ENCODE measurements at places on chromosomes 2 and 18.

- no peak for DNase-seq
Observed at GRCh38 chr2:181853696-181854095, 37.8 kb upstream of the ITPRID2 start.

- DNase-seq = no peak
Observed at GRCh38 chr2:186910996-186911395, 62.0 kb upstream of the ZSWIM2 start.

DNA sequence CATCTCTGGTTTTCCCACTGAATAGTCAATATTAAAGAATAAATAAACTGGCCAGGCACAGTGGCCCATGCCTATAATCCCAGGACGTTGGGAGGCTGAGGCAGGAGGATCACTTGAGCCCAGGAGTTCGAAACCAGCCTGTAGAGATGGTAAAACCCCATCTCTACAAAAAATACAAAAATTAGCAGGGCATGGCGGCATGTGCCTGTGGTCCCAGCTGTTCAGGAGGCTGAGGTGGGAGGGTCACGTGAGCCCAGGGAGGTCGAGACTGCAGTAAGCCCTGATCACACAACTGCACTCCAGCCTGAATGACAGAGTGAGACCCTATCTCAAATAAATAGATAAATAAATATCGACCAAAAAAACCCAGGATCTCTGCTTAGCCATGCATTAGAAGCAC lies 50.2 kb upstream of the BIN1 start:
- no peak for DNase-seq

DNA sequence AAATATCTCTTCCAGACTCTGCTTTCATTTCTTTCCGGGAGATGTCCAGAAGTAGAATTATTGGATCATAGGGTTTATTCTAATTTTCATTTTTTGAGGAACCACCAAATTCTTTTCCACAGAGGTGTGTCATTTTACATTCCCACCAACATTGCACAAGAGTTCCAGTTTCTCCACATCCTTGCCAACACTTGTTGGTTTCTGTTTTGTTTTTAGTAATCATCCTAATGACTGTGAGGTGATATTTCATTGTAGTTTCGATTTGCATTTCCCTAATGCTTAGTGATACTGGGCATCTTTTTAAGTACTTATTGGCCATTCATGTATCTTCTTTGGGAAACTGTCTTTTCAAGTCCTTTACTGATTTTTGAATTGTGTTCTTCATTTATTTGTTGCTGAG lies 513.1 kb downstream of the PARD3B start:
- DNase-seq = no peak

DNA sequence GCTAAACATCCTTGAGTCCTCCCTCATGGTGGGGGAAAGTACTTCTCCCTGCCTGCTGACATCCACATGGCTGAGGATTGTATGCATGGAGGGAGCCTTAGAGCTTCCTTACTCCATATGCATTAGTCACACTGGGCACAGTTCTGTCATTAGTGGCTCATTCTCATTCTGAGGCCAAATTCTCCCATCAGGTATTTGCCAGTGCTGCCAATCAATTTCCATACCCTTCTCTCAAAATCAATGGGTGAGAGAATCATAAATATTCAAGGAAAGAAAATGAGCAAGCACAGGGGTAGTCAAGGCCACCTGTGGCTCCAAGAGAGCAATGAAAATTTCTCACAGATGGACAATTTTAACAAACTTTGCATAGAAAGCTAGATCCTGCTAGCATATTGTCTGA lies 422.6 kb upstream of the SETBP1 start:
- DNase-seq = no peak

- DNase-seq = peak; percentile 90
Observed at GRCh38 chr2:223837287-223838061, at the start of gene AP1S3. Gene AP1S3 (minus strand): TSS chr2:223837582. CDS start chr2:223837450, 132 bp downstream.

- no peak for DNase-seq
Observed at GRCh38 chr18:49590608-49591007, 28.8 kb downstream of the LIPG start.

- DNase-seq = no peak
Observed at GRCh38 chr2:233492751-233493150, 73.8 kb downstream of the USP40 start.

GRCh38 chr2:6827566-6828298 lies 38.0 kb downstream of the CMPK2 start:
- no peak for DNase-seq

GRCh38 chr2:47178341-47178740 lies 23.2 kb upstream of the STPG4 start:
- DNase-seq = no peak

GRCh38 chr2:61900281-61900680 lies 5.2 kb upstream of the COMMD1 start:
- no peak for DNase-seq

DNA sequence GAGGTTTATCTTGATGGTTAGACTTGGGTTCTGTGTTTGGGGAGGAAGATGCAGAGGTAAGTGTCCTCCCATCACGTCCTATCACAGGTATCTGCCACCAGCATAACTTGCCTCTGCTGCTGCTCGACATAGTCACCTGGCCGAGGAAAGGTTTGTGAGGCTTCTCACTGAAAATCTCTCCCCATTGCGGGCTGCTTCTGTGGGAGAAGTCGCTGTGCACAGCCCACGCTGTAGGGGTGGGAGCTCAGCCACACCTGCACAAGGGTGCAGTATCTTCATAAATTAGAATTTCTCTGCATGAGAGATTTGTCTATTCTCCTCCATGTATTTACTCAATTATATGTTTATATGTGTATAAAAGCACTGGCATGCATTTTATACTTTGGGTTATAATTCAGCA lies 415.7 kb upstream of the MYT1L start:
- DNase-seq = no peak

GRCh38 chr2:567865-568638 lies 109.2 kb downstream of the TMEM18 start:
- DNase-seq = no peak

- no peak for DNase-seq
Observed at GRCh38 chr2:6412533-6413091, 453.1 kb downstream of the CMPK2 start.

DNA sequence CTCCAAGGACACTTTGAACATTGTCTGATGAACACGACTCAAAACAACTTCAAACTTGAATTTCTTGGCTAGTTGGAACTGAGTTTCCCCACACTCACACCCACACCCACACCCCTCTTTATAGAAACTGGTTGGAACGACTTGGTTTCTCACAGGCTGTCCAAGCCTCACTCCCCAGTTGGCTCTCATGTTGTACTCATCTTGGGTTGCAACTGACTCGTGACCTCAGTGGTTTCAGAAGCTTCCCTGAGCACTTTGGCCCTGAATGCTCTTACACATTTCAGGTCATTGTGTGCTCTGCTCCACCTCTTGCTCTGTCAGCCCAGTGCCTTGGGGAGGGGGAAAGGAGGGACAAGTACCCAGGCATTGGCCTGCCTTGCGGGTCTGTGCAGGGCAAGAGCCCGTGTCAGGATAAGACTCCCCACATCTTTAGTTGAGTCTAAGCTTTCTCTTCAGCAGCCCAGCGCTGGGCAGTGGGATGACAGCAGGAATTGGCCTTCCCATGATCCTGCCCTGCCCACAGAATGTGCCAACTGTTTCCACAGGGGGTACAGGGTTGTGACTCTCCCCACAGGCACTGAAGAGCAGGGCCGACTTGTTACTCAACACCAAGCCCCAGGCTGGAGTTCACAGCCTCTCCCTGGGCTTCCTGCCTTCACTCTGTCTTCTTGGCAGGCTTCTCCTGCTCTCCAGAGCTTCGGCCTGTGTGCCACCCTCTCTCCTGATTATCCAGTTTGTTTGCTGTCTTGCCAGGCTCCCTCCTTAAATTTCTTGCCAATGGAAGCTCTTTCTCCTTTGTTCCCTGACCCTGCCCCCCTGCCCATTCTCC lies 104.6 kb downstream of the RTN4 start:
- no peak for DNase-seq

DNA sequence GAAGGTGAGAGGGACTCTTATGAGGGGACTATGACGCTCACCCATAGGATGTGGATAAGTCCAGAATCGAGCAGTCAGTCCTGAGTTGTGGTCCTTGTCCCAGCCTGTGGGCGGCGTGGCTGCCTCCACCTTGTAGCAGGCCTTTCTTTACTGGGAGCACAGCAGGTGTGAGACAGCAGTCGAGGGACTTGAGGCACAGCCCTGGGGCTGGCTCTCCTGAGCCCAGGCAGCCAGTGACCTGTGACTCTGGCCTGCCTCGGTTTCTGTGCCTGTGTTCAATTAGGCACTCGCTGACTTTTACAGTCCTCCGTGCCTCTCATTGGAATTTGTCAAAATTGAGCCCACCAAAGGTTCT lies 8.3 kb downstream of the PPP1R7 start:
- no peak for DNase-seq

DNA sequence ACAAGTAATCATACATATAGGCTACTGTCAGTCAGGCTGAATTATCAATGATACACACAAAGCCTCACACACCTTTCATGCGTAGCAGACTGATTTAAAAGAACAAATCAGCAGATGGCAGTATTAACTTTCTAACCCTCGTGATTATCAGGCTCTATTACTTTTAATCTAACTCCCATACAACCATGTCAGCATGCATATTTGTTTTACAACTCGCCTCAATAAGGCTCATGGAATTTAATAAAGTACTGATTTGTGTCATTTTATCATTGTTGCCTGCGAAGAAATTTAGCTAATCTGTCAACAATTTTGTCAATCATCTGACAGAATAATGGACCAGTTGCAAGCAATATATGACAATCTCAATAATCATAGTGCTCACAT lies 82.8 kb downstream of the SLC25A12 start:
- DNase-seq = no peak

- DNase-seq = no peak
Observed at GRCh38 chr2:172510548-172510947, 45.3 kb upstream of the PDK1 start.

DNA sequence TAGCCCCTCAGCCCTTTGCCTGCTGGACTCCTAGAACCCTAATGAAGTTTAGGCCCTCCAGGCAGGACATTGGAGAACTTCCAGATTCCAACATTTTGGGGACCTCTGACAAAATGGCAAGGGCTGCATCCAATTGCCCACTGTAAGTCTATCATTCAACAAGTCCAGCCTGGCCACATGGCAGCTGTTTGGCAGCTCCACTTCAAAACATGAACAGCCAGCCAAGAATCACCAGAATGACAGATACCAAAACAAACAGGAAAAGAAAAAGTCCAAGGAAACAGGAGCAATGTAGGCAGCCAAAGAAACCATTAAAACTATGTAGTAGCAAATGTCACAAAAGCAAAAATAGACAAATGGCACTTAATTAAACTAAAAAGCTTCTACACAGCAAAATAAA lies 25.5 kb downstream of the SLC4A5 start:
- DNase-seq = no peak

GRCh38 chr18:63575681-63576080 lies 11.5 kb upstream of the SERPINB13 start:
- no peak for DNase-seq

DNA sequence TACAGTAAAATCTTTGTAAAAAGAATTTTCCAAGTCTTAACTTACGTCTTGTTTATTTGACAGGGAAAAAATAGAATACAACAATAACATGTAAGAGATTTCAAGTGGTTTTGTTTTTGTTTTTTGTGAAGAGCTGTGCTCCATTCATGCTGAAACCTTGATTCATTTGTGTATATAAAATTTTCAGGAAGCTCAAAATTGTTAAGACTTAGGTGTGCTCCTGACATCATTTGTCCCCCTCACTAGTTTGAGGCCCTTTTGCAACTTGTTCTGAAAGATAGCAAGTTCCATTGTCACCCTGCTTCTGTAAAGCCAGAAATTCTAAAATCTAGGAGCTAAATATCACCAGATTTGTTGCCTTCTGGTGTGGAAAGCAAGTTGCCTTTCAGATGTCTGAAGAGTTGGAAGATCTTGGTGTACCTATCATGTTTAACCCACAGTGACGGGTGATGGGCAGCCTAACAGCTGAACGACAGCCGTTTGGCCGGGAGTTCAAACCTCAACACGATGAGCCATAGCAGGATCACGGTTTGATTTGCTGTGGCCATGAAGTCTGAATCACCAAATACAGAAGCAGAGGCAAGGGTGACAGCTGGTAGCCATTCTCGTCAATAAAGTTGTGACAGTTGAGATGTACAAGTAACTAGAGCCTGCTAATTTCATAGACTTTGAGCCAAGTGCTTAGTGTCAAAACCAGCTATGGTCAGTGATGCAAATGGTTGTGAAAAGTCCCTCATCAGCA lies 205.5 kb upstream of the SP5 start:
- DNase-seq = no peak

DNA sequence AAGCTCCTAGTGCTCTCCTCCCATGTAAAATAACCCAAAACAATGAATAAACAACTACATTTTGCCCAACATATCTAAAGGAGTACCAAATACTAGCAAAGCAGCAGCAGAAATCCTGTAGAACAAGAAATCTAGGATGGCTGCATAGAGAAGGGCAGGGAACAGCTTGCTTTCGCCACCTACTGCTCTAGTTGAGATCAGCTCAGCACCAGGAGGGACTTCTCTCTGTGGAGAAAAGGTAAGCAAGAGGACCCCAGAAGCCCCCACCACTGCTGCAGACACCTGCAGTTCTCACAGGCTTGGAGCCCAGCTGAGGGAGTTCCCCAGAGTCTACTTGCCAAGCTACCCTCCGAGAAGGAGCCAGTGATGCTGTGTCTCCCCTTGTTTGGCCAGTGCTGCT lies 243.0 kb upstream of the CHST9 start:
- peak; percentile 17 for DNase-seq

GRCh38 chr2:25202275-25202674 lies 33.9 kb upstream of the POMC start:
- no peak for DNase-seq

- no peak for DNase-seq
Observed at GRCh38 chr18:78410094-78410786, 569.4 kb upstream of the SALL3 start.

- DNase-seq = no peak
Observed at GRCh38 chr2:241459520-241459919, 48.9 kb downstream of the STK25 start.

GRCh38 chr18:6326566-6326965 lies 88.1 kb downstream of the L3MBTL4 start:
- DNase-seq = no peak

GRCh38 chr2:24712296-24712695 lies 80.9 kb downstream of the PTRHD1 start:
- DNase-seq = no peak

DNA sequence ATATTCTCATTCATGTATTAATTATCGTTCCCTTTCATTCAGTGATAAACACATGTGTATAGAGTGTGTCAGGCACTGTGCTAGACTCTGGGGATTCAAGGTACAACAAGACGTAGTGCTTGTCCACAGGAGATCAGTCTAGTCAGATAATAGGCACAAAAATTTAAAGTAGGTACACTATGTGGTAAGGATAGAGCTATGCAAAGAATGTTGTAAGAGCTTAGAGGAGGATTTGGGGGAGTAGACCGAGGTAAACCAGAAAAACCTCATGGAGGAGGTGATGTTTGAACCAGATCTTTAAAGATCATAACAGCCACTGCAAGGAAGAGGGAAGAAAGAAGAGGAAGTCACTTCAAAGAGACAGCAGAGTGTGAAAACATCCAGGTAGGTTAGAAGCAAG lies 256.9 kb upstream of the DDX18 start:
- no peak for DNase-seq

Data from WTC11 (cell line).